Astrocyte of the hippocampus (primary cell): ENCODE measurements at places on chromosomes 16 and 17.

DNA sequence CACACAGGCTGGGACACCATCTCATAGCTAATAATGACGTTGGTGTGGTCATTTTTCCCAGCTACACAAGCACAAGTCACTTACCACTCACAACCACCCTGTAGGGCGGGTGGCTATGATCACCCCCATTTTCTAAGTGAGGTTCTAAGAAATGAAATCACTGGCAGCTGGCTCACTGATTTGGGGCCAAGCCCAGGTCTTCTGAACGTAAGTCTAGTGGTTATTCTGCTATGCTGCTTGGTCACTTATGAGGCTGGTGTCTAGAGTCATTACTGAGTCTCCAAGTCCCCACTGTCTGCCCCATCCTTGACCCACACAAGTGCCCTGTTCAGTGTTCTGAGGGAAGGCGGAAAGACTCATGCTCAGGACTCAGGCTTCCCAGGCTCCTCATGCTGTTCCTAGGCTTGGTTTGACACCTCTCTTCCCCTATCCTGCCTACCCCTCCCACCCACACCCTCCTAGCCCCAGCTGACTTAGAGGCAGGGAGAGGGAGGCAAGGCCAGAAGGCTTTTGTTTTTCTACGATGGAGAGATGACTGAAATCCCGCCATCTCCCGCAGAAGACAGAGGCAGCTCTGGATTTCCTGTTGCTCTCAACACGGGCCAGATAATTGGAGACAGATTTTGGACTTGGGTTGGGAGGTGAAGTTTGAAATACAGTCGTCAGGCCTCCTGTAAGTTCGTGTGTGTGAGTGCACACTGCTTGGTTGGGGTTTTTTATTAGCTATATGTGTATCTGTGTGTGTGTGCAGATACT is 32.2 kb downstream of the FZD2 start:
- no peak for DNase-seq

- no peak for DNase-seq
Observed at GRCh38 chr17:81477173-81477572, 35.4 kb downstream of the ACTG1 start.

DNA sequence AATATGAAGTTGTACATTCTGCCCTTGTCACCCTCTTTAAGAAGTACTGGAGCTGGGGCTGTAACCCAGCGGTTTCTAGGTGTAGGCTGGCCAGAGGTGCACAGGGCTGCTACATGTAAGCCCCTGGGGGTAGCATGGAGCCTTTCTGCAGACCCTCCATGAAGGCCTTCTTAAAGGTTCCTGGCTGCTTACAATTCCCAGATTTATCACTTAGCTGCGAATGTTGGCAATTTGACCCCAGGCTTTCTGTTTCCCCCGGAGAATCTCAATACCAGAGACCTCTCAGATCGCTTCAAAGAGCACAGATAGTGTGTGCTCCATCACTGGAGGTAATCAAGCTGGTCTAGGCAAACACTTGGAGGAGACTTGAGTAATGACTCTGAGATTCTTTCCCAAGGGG is 309.4 kb downstream of the CBLN1 start:
- no peak for DNase-seq

DNA sequence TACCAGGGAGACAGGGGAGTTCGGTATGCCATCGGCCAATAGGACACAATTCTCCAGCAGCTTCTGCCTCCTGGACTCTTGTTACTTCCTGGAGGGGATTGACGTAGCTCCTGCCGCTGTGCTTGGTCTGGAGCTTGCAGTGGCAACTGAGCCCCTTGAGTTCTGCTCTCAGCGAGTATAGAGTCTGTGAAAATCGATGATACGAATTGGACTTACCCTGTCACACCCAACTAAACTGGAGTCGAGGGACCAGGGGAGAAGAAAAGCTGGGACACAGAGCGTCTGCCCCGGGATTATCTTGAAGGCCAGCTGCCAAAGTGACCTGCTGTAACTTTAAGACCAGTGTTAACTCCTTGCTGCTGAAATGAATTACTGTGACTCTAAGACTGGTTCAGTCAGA is 22.2 kb downstream of the SEC14L1 start:
- no peak for DNase-seq

DNA sequence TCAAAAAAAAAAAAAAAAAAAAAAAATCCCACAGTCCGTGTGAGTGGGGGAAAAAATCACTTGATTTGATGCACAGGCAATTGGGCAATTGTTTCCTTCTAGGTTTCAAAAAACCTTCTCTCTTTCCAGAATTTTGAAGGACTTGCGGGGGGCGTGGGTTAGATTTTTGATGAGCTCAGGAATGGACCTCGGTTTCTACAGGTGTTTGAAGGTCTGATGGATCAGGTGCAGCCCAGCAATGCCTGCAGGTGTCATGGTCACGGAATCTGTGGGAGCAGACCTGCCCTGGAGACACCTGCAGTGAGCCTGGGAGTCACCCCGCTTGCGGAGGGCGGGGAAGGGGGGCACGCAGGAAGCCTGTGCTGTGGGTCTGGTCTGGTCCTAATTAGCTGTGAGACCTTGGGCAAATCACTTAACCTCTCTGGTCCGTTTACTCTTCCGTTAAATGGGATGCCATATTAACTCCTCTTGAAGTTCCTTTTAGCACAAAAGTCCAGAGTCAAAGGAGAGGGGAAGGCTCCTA is 174.2 kb downstream of the IRF8 start:
- no peak for DNase-seq

- DNase-seq: no peak
Observed at GRCh38 chr16:85316944-85317343, 204.7 kb upstream of the CIBAR2 start.

DNA sequence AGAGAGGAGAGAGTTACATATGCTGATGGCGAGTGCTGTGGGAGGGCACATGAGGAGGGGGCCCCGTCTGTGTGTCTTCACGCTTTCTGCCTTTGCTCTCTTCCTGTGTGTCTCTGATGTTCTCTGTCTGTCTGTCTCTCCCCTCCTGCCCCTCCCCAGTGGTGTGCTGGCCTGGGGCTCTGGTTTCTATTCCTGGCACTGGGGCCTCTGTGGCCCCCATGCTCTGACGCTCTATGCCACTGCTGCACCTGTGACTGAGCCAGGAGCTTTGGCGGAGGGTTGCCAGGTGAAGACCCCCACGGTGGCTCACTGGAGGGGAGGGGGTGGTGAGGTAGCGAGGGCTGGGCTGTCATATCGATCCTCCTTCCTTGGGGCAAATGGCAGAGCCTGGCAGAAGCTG is 24.6 kb upstream of the BRD7 start:
- DNase-seq: no peak

DNA sequence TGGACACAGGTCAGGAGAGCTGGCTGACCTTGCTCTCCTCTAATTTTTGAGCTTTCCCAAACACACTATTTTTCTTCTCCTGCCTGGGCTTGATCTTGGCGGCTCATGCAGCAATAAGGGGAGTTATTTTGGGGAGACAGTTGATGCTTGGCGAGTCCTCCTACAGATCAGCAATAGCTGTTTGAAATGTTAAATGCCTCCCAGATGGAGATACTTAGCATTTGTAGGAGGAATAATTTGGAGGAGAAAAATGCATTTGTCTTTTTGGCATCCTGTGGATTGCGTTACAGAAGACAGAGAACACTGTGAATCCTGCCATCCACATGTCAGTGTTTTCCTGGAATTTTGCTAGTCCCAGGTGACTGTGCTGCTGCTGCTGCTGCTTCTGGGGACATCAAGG is 328.0 kb upstream of the XYLT1 start:
- DNase-seq: no peak

- DNase-seq: peak; percentile 79
Observed at GRCh38 chr16:1494129-1494640, 1.0 kb downstream of the TELO2 start.

GRCh38 chr17:44879376-44879775 is 19.9 kb downstream of the EFTUD2 start:
- no peak for DNase-seq

GRCh38 chr17:50187751-50188530 is 13.5 kb downstream of the COL1A1 start:
- DNase-seq: no peak

DNA sequence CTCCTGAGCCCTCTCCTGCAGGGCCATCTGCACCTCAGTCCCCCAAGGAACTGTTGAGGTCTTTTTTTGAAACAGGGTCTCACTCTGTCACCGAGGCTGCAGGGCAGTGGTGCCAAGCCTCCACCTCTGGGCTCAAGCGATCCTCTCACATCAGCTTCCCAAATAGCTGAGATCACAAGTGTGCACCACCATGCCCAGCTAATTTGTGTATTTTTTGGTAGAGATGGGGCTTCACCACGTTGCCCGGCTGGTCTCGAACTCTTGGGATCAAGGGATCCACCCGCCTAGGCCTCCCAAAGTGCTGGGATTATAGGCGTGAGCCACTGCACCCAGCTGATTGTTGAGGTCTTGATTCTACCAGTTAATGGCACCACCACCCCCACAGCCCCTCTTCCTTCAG is 27.9 kb upstream of the ENDOV start:
- DNase-seq: no peak

DNA sequence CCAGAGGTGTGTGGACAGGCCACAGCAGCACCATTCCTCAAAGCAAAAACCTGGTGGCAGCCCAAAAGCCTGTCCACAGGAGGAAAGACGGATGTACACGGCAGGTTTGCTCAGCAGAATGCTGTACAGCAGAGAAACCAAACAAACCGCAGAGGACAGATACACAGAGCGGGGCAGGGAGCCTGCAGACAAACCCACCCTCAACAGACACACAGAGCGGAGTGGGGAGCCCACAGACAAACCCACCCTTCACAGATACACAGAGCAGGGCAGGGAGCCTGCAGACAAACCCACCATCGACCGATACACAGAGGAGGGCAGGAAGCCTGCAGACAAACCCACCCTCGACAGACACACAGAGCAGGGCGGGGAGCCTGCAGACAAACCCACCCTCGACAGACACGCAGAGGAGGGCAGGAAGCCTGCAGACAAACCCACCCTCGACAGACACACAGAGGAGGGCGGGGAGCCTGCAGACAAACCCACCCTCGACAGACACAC is 53.0 kb upstream of the METRNL start:
- DNase-seq: no peak

- DNase-seq: peak; percentile 51
Observed at GRCh38 chr17:30550512-30551273, 73.5 kb downstream of the GOSR1 start.

GRCh38 chr16:73020409-73020884 is 27.5 kb downstream of the ZFHX3 start:
- DNase-seq: peak; percentile 94

GRCh38 chr17:50541402-50541715 is 5.6 kb upstream of the SPATA20 start:
- no peak for DNase-seq

DNA sequence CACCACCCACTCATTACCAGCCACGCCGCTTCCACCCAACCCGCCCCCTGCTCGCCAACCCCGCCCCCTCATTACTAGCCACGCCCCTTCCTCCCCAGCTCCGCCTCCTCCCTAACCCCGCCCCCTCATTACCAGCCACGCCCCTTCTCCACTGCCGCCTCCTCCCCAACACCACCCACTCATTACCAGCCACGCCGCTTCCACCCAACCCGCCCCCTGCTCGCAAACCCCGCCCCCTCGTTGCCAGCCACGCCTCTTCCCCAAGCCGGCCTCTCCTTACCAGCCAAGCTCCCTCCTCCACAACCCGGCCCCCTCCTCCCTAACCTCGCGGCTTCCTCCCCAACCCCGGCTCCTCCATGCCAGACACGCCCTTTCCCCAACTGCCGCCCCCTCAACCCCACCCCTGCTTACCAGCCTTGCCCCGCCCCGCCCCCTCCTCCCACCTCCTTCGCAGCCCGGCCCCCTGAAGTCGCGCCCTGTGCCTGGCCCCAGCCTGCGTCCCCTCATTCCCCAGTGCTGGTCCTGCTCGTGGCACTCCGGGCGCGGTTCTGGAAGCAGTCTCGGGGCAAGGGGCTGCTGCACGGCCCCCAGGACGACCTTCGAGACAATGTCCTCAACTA is 7.3 kb downstream of the SLC22A31 start:
- no peak for DNase-seq

- DNase-seq: peak; percentile 75
Observed at GRCh38 chr17:2055292-2056205, 646 bp downstream of the HIC1 start.

DNA sequence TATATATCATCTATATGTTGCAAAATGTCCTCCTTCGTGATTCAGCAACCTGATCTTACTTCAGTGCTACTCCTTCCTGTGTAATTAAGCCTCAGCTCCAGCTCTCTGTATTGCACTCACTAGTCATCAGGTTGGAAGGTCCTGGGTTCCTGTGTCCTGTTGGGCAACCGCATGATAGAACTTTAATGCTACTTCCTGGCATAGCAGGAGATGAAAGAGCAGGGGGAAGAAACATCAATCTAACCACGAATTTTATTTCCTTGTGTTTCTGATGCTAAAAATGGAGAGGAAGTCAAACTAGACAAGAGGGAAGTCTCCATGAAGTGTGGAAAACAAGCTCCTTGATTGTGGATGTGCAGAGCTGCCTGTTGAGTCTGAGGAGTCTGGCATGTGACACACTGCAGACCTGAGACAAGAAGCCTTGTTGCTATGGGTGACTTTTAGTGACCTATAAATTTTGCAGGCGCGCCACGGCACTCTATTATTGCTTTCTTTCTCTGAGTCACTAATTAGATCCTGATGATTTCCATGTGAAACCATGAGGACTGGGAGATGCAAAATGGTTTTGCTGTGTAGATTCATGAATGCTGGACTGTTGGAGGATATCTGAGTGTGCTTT is 25.6 kb downstream of the IGSF6 start:
- peak; percentile 52 for DNase-seq

GRCh38 chr17:15456496-15456895 is 10.9 kb downstream of the CDRT4 start:
- no peak for DNase-seq

DNA sequence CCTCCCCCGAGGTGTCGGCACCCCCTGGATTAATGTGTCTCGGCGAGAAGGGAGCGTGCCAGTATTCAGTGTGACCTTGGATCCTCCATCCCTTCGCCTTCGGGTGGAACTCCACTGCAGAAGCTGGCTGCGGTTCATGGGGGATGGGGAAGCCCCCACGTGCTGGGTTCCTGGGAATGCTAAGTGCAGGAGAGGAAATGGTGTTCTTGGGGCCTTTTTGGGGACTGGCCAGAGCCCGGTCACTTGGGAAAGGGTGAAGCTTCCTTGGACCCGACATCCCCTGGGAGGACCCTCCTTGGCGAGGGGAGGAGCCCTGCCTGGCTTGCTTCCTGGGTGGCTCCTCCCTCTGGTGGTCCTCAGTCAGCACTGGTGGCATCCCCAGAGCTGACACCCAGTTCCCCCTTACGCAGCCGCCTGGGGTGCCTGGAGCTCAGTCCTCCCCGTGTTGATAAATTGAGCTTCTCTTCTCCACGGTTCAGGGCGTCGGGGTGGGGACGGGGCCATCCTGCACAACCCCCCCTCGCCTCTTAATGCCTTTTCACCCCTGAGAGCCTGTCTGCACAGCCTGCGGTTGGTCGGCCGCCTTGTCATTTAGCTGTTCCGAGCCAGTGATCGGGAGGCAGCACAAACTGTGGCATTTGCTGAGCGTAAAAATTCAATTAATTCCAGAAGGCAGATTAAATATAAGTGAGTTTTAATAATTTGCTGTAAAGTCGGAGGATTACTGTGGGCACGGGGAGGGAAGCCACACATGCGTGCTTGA is 30.7 kb upstream of the GSE1 start:
- peak; percentile 64 for DNase-seq

DNA sequence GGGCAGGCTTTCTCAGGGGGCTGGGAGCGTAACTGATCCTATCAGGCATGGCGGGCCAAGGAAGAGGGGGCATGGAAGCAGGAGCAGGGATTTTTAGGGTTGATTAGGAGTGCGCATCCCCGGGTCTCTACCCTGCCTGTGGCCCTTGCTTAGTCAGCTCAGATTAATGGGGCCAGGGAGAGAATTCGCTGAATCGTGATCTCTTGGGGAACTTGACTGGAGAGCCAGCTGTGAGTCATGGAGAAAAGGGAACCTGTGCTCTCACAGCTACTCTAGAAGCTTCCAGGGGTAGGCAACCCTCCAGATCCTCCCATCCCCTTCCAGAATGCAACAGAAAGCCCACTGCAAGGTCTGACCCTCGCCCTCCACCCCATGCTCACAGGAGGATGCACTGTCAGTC is 3.6 kb downstream of the FOXN1 start:
- no peak for DNase-seq
